Smooth muscle cell of the brain vasculature (primary cell): ENCODE measurements at places on chromosomes 3 and 15.

GRCh38 chr3:15069441-15069840 lies 4.3 kb upstream of the MRPS25 start:
- no peak for DNase-seq

DNA sequence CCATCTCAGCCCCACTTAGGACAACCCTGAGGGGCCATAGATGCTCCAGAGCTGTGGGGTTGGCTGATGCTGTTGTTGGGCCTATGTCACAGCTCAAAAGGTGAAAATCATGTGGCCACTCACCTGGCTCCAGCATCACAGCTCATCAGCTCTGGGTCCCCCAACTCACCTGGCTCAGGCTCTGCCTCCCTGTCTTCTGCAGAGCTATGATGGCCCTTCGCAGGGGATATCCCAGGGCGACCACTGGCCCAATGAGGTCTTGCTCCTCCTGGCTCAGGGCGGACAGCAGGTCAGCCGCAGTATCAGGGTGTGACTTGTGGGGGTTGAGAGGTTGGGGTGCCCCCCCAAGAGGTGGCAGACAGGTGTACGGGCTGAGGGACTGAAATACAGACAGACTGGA lies 15.7 kb downstream of the UBAP1L start:
- DNase-seq = no peak

DNA sequence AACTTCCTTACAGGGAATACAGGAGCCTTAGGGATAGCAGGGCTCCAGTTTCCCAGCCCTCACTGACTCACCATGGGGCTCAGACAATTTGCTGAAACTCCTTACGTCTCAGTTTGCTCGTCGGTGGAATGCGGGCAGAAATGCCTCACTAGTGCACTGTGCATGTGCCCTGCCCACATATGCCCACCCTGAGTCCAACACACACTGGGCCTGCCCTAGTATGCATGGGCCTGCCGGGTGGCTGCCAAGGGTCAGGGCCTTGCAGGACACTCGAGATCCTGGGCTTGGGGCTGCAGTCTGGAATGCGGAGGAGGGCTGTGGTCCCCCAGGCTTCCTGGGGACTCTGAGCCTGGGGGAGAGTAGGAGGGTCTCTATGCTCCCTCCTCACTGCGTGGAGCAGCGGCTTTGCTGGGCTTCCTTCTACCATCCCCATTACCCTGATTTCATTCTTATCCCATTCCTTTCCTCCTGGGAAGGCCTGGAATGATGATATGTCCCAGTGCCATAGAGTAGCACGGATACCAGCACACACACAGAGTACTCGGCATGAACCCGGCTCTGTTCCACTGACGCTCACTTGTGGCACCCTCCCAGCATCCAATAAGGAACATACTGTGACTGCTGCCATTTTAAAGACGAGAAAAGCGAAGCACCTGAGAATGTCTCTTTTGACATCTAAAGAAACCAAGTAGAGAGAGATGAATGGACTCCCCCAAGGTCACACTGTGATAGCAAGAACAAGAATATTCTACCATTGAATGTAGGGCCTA lies 124.2 kb downstream of the ASB7 start:
- DNase-seq = no peak

- peak; percentile 28 for DNase-seq
Measured at GRCh38 chr15:98548139-98548971, 100.0 kb upstream of the IGF1R start.

DNA sequence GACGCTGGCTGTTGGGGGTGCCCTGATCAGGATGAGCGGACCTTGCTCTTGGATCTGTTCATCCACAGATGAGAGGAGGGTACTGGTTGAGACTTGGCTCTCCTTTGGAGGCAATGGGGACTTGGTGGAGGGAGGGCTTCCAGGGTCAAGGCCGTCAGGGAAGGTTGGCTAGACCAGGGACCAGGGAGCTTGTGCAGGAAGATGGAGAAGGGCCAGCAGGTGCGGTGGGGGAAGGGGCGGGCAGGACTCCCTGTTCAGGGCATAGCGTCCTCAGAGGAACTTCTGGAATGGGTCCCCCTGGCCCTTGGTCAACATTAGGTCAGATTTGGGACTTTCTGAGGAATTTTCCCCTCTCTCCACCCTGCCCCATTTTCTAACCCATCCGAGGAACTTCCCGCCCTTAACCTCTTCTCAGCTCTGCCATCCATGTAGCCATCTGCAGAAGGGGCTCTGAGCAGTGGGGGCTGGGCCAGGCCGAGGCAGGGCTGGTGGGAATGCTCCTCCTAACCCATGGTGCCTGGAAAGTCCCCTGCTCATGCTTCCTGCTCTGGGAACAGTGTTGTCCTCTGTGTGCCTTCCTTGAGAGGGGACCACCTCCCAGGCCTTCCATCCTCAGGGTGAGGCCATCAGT lies 11.5 kb downstream of the SNX33 start:
- DNase-seq = no peak

DNA sequence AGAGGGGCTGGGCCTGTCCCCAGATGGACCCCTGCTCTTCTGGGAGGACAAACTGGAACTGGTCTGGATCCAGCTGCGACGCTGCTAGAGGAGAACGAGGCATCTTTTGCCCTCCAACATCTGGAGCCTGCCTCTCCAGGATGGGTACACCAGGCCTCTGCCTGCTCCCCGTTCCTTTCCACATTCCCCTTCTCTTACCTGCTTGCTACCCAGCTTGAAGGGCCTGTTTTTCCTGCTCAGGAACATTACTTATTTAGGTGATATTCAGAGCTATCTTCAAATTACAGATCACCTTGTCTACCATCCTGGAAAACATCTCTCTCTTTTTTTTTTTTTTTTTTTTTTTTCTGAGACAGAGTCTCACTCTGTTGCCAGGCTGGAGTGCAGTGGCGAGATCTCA lies 64.0 kb downstream of the CHRD start:
- no peak for DNase-seq

DNA sequence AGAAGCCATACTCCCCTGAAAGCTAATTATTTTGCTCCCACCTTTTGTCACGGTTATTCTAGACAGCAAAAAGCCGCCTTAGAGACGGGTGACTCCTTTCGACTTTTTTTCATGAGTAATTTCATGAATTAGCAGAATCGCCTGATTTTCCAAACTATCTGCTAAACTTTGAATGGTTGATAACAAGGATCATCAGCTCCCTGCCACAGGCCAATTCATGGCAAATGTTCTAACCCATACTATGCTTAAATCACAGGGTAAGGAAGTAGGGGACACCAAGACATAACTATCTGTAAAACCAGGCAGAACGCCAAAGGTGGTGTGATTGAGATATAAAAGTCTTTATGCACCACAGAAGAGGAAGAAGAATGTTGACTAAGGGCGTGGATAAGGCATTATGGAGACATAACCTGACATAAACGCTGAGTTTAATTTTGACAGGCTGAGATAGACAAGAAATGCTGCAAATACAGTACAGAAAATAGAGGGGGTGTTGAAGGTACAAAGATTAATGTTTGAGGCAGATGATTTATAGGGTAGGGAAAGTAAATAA lies 891 bp upstream of the DMXL2 start:
- DNase-seq = no peak

DNA sequence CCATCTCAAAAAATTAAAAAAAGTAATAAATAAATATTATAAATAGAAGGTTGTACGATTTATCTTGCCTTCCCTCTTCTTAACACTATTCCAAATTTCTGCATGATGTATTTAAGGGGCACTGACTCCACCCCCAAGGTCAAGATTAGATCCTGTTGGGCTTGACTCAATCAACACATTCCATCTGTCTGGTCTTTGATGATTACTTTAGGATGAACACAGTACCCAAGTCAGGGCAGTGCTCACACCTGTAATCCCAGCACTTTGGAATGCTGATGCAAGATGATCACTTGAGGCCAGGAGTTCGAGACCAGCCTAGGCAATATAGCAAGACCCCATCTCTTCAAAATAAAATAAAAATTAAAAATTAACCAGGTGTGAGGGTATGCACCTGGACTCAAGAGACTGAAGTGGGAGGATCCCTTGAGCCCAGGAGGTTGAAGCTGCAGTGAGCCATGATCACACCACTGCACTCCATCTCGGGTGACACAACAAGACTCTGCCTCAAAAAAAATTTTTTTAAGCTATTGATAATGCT lies 14.1 kb upstream of the ATP1B3 start:
- no peak for DNase-seq

GRCh38 chr15:91855241-91855640 lies 1.7 kb downstream of the SLCO3A1 start:
- DNase-seq = no peak

- DNase-seq = no peak
Measured at GRCh38 chr15:57290826-57291225, 85.5 kb upstream of the CGNL1 start.

GRCh38 chr3:46662771-46663551 lies 30.5 kb downstream of the ALS2CL start:
- DNase-seq = no peak

- no peak for DNase-seq
Measured at GRCh38 chr3:65265942-65266590, 578.3 kb upstream of the ADAMTS9 start.

DNA sequence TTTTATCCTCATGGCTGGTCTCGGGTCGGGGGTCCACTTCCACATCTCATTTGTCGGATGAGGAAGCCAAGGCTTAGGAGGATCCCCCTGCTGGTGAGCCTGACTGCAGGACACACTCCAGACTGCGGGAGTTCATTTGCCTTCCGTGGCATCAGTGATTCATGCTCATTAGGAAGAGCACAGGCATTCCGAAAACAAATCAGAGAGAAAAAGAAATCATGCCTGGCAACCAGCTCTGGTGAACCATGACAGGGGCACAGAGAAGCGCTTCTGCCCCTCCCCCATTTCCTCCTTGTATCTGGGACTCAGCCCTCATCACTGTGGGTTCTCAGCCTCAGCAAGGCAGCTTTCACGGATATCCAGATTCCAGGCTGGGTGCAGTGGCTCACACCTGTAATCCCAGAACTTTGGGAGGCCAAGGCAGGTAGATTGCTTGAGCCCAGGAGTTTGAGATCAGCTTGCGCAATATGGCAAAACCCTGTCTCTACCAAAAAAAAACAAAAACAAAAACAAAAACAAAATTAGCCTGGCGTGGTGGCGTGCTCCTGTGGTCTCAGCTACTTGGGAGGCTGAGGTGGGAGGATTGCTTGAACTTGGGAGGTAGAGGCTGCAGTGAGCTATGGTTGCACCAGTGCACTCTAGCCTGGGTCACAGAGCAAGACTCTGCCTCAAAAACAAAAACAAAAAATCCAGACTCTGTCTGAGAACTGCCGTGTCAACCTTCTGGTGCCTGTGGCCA lies 28.4 kb downstream of the IRAK2 start:
- peak; percentile 54 for DNase-seq

DNA sequence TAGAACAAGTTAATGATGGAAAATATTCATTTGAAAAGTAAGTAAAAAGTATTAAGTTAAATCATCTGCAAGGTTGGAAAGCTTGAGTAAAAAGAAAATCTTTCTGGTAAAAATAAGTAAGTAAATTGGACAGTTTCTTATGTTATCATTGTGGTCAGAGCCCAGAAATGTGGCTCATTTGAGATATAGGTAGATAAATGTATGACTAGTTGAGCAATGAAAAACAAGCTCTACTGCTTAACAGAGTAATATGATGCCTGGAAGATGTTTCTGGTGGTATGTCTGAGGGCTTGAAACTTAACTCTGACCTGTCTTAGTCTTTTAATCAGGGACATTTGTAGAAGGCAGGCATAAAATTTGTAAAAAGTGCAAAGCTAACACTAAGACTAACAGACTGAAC lies 444.0 kb downstream of the MFSD1 start:
- no peak for DNase-seq

GRCh38 chr3:66082679-66083078 lies 44.0 kb upstream of the MAGI1 start:
- DNase-seq = no peak

DNA sequence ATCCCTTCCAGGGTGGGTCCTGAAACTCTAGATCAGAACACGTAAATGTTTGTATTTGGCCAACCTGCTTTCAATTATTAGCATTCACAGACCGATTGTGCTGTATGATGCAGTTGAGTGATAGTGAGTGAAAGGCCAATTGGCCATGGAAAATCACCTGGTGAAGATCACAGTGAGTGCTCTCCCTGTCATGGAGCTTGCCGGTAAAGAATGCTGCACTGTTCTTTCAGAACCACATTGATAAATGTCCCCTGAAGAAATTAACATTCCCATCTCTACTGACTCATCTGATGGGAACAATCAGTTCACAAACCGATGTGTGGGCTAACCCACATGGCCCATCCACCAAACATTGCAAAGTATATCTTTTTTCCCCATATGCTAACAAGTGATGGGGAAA lies 324.8 kb upstream of the TBL1XR1 start:
- DNase-seq = no peak

- DNase-seq = no peak
Measured at GRCh38 chr3:4771243-4771642, 208.0 kb upstream of the BHLHE40 start.

- DNase-seq = no peak
Measured at GRCh38 chr3:118587037-118587741, 447.5 kb downstream of the IGSF11 start.

DNA sequence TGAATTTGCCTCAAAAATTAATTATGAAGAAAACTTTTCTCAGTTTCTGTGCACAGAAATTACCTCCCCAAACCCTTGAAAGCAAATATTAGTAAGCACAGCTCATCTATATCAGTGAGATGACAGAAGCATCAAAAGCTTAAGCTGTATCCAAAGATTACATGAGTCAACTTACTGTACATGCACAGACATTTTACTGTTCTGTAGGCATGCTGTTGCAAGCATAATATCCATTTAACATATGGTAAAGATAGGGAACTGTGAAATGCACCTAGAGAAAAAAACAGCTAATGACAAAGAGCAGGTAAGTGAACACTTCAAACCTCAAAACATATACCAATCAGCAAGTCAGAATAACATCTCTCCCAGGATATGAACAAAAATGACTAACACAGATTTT lies 20.9 kb downstream of the SHOX2 start:
- DNase-seq = no peak

DNA sequence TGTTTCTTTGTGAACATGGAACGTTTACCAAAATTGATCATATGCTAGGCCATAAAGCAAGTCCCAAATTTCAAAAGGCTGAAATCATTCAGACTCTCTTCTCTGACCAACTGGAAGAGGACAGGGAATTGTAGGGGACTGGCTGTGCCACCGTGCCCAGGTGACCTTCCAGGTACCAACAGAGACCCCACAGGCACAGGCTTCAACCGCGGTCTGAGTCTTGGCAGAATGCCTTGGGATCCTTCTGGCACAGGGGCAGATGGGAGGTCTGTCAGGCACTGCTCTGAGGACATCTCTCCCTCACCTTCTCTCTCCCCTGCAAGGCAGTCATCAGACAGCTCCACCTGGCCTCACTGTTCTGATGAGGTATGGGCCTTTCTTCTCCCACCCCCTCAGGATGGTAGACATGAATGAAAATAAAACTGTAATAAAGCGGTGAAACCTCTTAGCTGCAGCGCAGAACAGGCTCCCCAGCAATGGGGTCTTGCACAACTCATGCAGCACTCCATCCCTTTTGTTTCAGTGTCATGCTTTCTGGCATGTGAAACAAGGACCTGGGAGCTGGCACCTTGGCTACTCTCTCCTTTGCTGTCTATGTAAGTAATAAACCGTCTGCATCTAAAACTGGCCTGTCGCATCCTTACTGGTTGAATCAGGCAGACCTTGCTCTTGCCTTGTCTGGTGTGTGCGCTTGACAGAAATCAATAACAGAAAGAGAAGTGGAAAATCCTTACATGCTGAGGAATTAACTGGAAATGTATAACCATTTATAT lies 289.2 kb downstream of the KLF13 start:
- no peak for DNase-seq

GRCh38 chr15:77538793-77539497 lies 93.8 kb downstream of the LINGO1 start:
- no peak for DNase-seq
